Astrocyte (in vitro differentiated cells and primary cell): ENCODE measurements at places on chromosomes 13 and 19. TPM values are rescaled to one million over a fixed set of nuclear protein-coding genes. Genes with fewer than 3 reads are reported as not detected.

ZNF382 gene
- 9.7 and 12.3 TPM in 2 replicates for total RNA-seq

VSTM1 gene
- total RNA-seq, result 0.68 TPM in 1 of 2 replicates, not detected in the other

ZNF562 gene
- 21.7 and 26.2 TPM in 2 replicates for total RNA-seq

PROSER1 gene
- 26.7 and 35.3 TPM in 2 replicates for total RNA-seq

CPB2 gene
- total RNA-seq, result not detected in 2 replicates

ZFR2 gene
- 2.0 and 2.1 TPM in 2 replicates for total RNA-seq

EHD2 gene
- total RNA-seq, result 159 and 170 TPM in 2 replicates
